EH (cell line): ENCODE measurements at places on chromosomes 4 and X.
A peak's percentile ranks its signal among the peaks of the same experiment; 100 is the strongest.

GRCh38 chr4:23878912-23879732 lies 10.7 kb downstream of the PPARGC1A start:
- DNase-seq: peak; percentile 13

DNA sequence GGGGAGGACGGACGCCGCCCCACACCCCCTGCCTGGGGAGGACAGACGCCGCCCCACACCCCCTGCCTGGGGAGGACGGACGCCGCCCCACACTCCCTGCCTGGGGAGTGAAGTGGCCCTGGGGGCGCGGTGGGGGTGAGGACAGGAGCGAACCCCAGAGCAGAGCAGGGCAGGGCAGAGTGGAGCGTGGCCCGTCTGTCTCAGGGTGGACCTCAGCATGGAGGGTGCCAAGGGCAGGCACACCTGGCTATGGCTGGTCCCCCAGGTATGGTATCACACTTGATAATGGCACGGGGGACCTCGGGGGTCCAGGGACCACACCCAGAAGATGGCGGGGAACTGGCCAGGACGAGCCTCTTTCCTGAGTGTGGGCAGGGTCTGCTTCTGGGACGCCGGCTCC lies 9.6 kb downstream of the LRPAP1 start:
- no peak for DNase-seq

GRCh38 chr4:184534511-184535391 lies 60.4 kb upstream of the IRF2 start:
- peak; percentile 85 for DNase-seq

DNA sequence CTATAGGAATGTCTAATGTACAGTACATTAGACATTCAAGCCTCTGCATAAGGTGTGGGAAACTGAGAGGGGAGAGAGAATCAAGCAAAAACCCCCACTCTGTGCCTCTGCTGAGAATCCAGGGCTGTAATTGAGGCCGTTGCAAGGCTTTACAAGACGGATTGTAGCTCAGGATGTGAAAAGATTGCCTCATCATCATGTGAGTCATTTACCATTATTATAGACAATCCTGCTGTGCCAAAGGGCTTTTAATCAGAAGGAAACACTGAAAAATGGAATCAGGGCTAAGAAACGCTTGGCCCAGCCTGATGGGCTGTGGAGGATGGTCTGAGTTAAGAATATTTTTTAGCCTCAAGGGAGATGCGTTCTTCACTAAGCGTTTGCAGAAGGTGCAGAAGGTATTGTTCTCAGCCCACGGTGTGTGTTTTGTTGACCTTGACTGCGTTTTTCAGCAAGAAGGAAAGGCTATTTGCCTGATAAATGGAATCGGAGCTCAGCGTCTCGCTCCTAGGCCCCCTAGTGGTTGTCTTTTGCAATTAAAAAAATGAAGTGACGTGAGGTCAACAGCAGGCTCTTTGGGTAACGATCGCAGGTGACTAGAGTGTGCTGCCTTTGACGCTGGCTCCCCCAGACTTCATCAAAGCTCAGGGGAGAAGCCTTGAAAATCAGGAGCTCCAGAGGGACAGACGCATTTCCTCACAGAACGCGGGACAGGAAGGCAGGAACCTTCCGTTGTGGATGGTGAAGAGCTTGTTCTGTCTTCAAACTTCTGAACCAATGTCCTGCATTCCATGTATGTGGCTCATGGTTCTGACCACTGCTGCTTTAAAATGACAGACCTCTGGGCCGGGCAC lies 18.1 kb upstream of the CHRNA9 start:
- DNase-seq: peak; percentile 95

DNA sequence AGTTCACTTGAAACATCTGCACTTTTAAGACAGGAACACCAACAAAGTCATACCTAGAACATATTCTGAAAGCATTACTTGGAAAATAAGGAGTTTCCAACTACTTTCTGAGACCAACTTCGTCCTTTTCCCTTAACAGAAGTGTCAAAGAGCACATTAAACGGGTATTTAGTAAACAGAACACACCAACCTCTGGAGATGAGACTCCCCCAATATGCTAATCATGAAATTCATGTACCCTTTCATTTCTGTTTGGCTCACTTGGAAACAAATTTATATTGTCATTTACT lies 69.2 kb downstream of the NOCT start:
- no peak for DNase-seq

DNA sequence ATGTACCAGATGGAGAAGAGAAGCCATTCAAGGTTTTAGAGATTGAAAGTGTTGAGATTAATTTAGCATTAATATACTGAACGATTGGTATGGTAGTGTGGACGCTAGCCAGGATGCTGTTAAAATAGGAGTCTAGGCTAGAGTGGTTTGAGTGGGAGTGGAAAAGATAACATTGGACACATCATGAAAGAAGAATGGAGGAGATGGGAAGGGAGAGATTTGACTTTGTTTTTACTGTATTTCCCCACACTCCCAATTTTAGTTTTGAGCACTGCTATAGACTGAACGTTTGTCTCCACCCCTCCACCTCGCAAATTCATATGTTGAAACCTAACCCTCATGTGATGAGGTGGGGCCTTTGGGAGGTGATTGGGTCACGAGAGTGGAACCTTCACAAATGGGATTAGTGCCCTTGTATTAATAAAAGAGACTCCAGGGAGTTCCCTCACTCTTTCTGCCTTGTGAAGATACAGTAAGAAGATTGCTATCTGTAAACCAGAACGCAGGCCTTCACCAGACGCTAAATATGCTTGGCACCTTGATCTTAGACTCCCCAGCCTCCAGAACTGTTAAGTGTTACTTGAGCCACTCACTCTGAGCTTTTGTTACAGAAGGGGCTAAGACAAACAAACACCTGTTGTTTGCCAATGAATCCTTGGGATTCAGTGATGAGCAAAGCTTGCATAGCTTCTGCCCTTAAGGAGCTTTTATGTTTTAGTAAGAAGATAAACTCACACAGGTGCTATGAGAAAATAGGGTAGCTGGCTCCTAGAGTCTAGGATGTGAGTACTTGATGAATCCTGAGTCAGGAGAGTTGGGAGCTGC lies 25.8 kb downstream of the USP9X start:
- DNase-seq: peak; percentile 55

DNA sequence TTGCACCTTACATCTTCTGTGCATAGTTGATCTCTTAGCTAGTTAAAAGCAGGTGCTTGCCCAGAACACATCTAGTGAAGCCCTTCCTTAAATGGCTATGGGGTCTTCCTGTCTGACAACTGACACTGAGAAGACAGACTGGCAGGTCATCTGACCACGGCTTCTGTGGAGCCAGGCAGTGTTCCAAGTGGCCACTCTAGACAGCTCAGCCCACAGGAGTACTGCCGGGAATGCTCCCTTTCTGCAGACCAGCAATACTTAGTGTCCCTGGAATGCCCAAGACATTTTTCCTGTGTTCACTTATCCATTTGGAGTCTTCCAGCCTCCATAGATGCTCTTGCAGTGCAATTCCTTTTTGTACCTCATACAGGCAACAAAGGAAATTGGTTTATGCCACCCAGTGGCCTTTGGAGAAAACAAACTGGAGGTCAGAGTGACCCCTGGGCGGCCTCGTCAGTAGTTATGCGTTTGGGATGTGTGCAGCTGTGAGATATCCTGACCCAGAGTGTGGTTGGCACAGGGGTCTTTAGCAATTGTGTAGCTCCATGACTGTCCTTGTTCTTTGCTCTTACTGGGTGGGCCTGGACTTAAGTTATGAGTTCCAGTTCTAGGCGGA lies 335.5 kb downstream of the ARHGAP10 start:
- peak; percentile 49 for DNase-seq

DNA sequence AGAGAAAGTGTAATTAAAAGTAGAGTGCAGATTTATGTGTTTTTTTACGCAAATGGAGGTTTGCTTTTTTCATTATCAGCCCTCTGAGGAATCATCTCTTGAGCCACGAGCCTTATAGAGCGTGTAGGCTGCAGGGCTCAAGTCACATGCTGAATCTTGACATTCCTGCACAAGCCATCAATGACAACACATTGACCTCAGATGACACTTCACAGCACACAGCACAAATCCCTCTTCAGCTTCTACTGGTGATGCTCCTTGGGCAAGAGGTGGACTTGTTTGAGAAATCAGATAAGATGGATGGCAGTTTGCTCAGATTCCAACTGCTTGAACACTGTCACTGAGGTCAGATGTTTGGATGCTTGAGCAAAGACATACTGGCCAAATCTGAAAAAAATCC lies 250.6 kb downstream of the SNCA start:
- DNase-seq: no peak

GRCh38 chrX:45766981-45767501 lies 566.4 kb upstream of the DIPK2B start:
- peak; percentile 69 for DNase-seq

DNA sequence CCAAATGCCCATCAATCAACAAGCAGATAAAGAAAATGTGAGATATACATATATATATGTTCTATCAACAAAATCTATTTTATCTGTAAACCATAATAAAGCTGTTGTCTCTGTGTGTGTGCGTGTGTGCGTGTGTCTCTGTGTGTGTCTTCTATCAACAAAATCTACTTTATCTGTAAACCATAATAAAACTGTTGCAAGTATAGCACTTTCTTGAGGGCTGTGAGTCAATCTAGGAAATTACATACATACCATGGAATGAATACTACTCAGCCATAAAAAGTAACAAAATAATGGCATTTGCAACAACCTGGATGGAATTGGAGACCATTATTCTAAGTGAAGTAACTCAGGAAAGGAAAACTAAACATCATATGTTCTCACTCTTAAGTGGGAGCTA lies 12.5 kb upstream of the PLK4 start:
- peak; percentile 58 for DNase-seq

GRCh38 chrX:154980330-154981115 lies 42.0 kb downstream of the F8 start:
- DNase-seq: peak; percentile 73

DNA sequence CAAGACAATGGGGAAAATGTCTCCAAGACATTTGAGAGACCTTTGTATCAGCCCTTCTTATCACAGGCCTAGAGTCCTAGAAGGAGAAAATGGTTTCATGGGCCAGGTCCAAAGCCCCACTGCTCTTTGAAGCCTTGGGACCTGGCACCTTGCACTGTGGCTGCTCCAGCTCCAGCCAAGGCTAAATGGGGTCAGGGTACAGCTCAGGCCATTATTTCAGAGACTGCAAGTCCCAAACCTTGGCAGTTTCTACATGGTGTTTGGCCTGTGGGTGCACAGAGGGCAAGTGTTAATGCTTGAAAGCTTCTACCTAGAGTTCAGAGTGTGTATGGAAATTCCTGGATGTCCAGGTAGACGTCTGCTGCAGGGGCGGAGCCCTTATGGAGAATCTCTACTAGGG lies 28.5 kb downstream of the SHROOM3 start:
- DNase-seq: no peak

GRCh38 chrX:97849951-97850350 lies 966.2 kb downstream of the RPA4 start:
- DNase-seq: no peak

- DNase-seq: no peak
Measured at GRCh38 chrX:153819384-153820040, 10.8 kb downstream of the PDZD4 start.

DNA sequence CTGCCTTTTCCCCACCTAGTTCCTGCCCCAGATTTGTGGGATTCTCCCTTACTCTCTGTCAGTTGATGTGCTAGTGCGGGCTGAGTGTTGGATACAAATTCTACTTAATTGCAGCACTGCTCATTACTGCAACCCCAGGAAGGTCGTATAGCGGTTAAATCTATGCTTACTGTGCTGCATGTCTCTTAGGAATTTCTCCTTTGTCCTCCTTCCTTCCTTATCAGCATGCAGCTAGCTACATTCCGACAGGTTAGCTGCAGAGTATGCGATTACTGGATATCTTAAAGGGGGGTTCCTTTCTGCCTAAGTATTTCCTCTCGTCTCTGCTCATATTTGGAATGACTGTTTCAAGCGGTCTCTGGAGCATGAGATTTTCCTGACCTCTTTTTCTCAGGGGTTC lies 662.8 kb downstream of the TLL1 start:
- DNase-seq: no peak

DNA sequence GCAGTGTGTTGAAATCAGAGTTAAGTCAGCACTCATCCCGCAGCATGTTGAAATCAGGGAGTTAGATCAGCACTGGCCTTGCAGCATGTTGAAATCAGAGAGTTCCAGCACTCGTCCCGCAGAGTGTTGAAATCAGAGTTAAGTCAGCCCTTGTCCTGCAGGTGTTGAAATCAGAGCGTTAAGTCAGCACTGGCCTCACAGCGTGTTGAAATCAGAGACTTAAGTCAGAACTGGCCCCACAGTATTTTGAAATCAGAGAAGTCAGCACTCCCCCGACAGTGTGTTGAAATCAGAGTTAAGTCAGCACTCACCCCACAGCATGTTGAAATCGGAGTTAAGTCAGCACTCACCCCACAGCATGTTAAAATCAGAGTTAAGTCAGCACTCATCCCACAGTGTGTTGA lies 10.9 kb upstream of the UVSSA start:
- DNase-seq: peak; percentile 22

GRCh38 chrX:47817897-47818296 lies 18.8 kb upstream of the ZNF81 start:
- DNase-seq: no peak

DNA sequence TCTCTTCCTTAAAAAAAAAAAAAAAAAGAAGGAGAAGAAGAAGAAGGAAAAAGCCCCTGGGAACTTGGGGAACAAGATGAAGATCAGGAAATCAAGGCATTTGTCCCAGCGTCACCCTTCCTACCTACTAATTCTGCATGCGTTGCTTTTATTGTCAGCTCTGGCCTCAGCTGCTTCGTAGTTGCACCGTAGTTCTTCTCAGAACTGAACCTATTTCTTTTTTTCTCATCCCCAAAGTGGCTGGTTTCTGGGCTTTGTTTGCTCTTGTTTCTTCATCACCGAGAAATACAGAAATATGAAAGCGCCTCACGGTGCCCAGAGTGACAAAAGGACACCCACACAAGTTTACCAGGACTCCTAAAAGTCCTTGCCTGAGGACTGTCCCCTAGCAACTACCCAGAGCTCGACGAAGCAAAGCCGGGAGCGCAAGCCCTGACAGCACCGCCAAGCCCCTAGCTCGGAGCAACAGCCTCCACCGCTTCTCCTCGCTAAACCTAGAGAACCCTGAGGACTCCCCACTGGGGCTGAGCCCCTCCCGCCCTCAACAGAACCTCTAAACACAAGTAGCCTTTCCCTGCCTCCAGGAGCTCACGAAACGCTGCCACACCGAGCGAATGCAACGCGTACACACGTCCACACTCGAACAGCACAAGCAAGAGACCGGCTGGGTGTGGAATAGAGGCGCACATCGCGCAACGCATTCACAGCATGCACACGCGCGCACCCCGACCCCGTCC lies 710 bp downstream of the PRKG2 start:
- DNase-seq: no peak

GRCh38 chr4:67593741-67594175 lies 35.2 kb downstream of the STAP1 start:
- DNase-seq: no peak

DNA sequence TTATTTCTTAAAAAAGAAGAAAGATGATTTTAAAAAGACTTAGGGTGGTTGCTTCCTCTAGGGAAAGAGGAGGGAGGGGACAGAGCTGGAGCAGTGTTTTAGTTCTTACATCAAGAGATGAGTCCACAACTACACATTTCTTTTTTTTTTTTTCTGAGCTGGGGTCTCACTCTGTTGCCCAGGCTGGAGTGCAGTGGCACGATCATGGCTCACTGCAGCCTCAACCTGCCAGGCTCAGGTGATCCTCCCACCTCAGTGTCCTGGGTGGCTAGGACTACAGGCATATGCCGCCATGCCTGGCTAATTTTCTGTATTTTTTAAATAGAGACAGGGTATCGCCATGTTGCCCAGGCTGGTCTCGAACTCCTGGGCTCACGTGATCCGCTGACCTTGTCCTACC lies 17.2 kb downstream of the SH3KBP1 start:
- DNase-seq: no peak

GRCh38 chr4:18441203-18441590 lies 419.6 kb upstream of the LCORL start:
- DNase-seq: no peak

- DNase-seq: no peak
Measured at GRCh38 chr4:15992167-15992485, 29.2 kb upstream of the FGFBP2 start.
